Lung microvascular endothelial cell (primary cell): ENCODE measurements at places on chromosomes 1 and 21. TPM values are rescaled to one million over a fixed set of nuclear protein-coding genes. Genes with fewer than 3 reads are reported as not detected.

GRCh38 chr1:91080650-91081049 is 58.8 kb upstream of the ZNF644 start:
- no peak for DNase-seq

S100A12 gene
- not detected in 2 replicates for total RNA-seq

GRCh38 chr21:29396951-29397455 is 98.3 kb downstream of the BACH1 start:
- no peak for DNase-seq

TYW3 gene
- 9.8 and 10.1 TPM in 2 replicates for total RNA-seq

KRTAP12-2 gene
- total RNA-seq: not detected in 2 replicates

COL11A1 gene
- total RNA-seq: not detected in 2 replicates

DNA sequence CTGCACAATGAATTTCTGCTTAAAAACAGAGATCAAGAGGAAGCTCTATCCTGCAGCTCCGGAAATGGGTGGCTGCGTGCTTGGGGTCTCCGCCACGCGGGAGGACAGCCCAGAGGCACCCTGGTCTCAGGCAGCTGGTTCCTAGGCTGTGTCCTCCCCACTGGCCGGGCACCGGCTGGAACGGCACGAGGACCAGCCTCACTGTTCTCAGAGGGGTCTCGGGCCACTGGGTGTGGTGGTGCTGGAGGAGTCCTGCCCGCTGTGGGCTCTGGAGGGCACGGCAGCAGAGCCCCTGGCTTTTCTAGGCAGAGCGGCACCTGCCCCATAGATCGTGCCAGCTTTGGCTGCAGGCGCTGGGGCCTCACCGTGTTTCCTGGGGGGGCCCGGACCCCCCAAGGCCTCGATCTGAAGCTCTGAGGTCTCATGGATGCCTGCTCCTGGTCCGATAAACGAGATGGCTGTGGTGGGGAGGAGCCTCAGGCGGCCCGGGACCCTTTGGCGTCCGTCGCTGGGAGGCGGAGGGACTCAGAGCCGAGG is 8.2 kb upstream of the RNF223 start:
- DNase-seq: no peak

- peak; percentile 13 for DNase-seq
These were observed 682 bp upstream of the RWDD3 start for GRCh38 chr1:95233319-95233736.

DNA sequence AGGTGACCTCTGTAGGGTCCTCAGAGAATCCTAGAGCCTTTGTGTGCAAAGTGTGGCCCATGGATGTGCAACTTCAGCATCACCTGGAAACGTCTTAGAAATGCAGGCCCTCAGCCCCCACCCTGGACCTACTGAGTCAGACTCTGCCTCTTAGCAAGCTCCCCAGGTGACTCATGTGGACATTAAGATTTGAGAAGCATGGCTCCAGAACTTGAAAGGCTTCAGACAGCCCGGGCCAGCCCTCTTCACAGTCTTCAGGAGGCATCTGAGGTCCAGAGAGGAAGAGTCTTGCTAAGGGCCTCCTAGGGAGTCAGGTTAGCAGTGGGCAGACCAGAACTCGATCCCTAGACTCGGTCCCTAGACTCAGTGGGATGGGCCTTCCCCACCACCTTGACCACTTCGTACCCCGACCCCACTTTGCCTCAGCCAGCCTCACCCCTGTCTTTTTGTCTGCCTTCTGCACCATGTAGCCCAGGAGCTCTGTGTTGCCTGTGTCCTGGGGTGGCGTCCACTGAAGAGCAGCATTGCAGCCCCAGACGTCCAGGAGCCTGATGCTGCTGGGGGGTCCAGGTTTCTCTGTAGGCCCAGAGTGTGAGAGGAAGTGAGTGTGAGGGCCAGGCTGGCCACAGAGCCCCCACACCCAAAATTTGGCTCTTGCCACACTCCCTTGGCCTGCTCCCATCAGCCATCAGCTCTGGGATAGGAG is 4.8 kb downstream of the MYBPH start:
- DNase-seq: no peak

- no peak for DNase-seq
These were observed 14.4 kb upstream of the IFI6 start for GRCh38 chr1:27686223-27686990.

DNA sequence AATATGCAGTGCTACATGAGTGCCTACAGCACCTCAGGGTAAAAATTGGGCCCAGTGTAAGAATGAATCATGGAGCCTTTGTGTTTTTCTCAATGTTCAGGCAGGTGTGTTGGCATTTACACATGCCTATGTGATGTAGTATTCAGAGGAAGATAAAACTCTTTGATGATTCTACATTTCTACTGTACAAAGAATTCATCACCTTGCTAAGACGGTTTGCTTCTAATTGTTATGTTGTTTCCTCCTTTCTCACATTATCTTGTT is 867.3 kb downstream of the TTLL7 start:
- DNase-seq: no peak

UBE2Q1 gene
- total RNA-seq: 25.9 and 43.3 TPM in 2 replicates

- DNase-seq: no peak
These were observed 29.1 kb upstream of the SAMD13 start for GRCh38 chr1:84272401-84272800.

CHODL gene
- under 0.01 TPM in 2 replicates for total RNA-seq

GRCh38 chr1:19139711-19140110 is 70.4 kb downstream of the UBR4 start:
- DNase-seq: no peak

- no peak for DNase-seq
These were observed 11.0 kb downstream of the DLGAP3 start for GRCh38 chr1:34918386-34918976.

GRCh38 chr1:247408100-247408499 is 7.9 kb upstream of the NLRP3 start:
- no peak for DNase-seq

DNA sequence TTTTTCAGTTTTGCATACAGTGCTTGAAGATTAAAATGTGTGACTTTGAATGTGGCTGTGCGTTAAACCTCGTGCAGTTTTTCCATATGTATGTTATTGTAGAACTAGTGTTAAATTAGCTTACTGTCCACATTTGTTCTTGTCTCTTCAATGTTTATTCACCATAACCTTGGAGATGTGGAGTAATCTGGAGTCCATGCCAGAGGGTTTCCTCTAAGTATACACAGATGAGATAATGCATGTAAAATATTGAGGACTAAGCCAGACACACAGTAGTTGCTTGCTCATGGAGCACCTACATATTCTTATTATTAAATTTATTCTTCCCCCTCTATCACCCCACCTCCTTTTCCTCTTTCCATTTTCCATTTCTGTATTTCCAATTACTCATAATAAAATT is 7.7 kb upstream of the GIPC2 start:
- DNase-seq: no peak

DNA sequence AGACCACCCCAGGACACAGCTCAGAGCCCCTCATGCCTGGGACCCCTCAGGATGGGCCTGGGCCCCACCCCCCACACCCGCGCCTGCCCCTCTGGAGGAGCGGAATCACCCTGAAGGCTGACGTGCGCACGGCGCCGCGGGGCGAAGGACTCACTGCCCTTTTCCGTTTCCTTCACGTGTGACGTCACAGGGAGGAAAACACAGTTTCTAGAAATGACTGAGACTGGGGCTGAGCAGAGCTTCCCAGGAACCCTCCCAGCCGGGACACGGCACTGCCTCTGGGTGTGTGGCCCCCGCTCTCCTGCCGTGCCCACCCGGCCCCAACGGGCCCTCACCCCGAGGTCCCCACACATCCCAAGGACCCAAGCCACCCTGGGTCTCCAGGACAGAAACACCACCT is 5.4 kb upstream of the TNFRSF4 start:
- DNase-seq: no peak

DNA sequence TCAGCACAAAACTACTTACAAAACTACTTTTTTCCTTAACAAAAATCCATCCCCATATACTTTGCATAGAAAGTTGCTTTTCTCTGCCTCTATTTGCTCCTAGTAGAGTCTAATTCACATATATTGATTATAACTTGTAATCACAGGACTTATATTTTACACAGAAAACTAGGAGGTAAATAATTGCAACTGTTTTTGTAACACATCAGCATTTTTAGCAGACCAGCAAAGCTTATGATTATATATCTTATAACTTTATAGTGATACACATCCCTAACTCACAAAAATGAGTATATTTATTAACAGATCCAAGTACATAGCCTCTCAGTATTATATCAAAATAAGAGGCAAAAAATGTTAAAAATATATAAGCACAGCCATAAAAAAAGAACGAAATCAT is 17.3 kb upstream of the SLC35A3 start:
- DNase-seq: no peak

- no peak for DNase-seq
These were observed 6.8 kb upstream of the OTUD7B start for GRCh38 chr1:150017206-150017750.

MPZ gene
- total RNA-seq: 0.60 and 1.3 TPM in 2 replicates

IVL gene
- not detected in 2 replicates for total RNA-seq

TNFRSF4 gene
- 1.5 and 4.2 TPM in 2 replicates for total RNA-seq

FCRL1 gene
- total RNA-seq: not detected in 2 replicates
